ENCODE measurements at places on chromosomes 1 and 21. TPM values are rescaled to one million over a fixed set of nuclear protein-coding genes. Genes with fewer than 3 reads are reported as not detected.

The PTAFR gene
- 8.8 TPM for total RNA-seq

The PEX10 gene
- total RNA-seq, result 9.8 TPM

DNA sequence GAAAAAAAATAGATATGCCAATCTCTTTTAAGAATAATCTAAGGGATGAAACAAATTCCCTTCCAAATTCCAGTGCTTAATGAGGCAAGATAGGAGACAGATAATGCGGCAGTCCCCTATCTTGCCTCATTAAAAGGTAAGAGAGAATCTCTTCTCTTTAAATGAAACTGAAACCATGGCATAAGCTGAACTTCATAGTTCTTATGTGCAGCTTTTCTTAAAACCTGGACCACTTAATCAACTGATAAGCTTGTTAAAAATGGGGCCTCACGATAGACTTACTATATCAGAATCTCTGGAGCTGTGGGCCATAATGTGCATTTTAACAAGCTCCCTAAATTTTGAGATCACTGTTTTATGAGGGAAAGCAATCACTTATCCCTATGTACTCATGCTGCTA lies 79.2 kb downstream of the NIBAN1 start:
- no peak overlapping the region for H3K27ac ChIP-seq
- DNase-seq, result no peak
- H3K4me1 ChIP-seq, result peaks cover 8% of the 10 kb centered on the region
- no peaks in the 10 kb centered on the region for H3K36me3 ChIP-seq

DNA sequence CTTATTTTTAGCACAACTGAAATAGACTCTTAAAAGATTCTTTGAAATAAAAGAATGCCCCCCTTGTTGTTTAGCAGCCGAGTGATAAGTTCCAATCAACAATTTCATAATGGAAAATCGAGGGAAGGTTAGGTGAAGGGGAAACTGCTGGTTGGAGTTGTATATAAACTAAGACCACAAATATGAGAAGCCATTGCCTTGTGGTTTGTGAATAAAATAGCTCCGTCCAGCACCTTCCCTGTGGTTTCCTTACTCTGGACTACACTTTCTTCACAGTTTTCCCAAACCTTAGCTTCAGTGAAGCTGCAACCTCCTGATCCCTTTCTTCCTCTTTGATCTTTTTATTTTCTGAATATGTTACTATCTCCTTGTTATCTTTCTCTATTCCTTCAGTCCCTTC lies 6.7 kb upstream of the RAB3GAP2 start:
- H3K27ac ChIP-seq, result no peak overlapping the region
- H3K27me3 ChIP-seq, result no peaks in the 10 kb centered on the region
- DNase-seq, result no peak
- no peak overlapping the region for H3K4me3 ChIP-seq
- H3K4me1 ChIP-seq, result no peaks in the 10 kb centered on the region

The FCN3 gene
- 2.7 TPM for total RNA-seq

DNA sequence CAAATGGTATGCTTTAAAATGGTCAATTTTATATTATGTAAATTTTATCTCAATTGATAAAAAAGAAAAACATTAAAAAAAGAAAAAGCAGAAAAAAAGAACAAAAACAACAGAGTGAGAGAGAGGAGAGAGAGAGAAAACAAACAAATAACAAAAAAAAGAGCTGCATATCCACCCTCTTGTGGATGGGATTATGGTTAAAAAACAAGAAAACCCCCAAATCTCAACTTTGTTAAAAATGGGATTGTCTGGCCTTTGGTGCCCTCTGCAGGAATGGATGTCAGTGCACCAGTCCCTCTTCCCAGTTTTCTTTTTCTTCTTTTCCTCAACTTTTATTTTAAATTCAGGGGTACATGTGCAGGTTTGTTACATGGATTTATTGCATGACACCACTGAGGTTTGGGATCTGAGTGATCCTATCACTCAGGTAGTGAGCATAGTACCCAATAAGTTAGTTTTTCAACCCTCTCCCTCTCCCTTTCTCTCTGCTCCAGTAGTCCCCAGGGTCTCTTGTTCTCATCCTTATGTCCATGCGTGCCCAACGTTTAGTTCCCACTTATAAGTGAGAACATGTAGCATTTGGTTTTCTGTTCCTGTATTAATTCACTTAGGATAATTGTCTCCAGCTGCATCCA lies 28.1 kb downstream of the RNF187 start:
- H3K4me3 ChIP-seq, result no peak overlapping the region
- H3K27me3 ChIP-seq, result no peaks in the 10 kb centered on the region
- H3K36me3 ChIP-seq, result no peaks in the 10 kb centered on the region
- no peaks in the 10 kb centered on the region for H3K4me1 ChIP-seq

- no peak for DNase-seq
- no peak overlapping the region for H3K4me3 ChIP-seq
- peak overlapping the region; percentile 2 for H3K27ac ChIP-seq
- H3K4me1 ChIP-seq, result peaks cover 1% of the 10 kb centered on the region
- H3K36me3 ChIP-seq, result no peaks in the 10 kb centered on the region
Measured at GRCh38 chr1:168085401-168085872, 51.3 kb downstream of the GPR161 start.

DNA sequence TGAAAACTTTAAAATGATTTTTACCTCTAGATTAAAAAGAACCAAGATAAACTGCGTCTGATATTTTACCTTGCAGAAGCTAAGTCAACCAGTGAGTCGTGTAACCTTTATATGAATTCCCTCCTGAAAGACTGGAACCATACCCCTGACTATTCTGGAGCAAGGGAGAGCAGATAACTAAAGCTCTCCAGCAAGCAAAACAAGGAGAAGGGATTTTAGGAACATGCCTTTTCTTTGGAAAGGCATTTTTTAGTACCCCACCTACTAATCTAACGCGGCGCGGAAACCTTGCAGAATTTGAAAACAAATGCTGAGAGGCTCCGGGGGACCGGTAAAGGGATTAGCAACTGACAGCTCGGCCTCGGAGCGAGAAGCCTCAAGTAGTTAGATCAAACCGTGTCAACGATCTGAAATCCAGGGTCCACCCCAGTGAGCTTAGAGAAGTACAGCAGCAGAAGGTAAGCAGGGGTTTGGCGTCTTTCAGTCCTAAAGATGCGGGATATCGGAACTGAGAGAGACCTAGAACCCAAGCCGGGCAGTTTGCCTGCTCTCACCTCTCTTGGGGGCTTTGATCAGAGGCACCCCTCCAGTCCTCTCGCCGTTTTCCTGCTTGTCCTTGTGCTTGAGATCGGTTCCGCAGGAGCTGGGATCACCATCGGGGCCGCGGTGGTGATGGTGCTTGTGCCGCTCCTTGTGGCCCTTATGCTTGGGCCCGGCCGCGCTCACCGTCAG lies 954 bp downstream of the RSBN1 start:
- DNase-seq, result peak; percentile 53
- no peaks in the 10 kb centered on the region for H3K27me3 ChIP-seq
- H3K4me1 ChIP-seq, result peaks cover 1% of the 10 kb centered on the region
- peak overlapping the region; percentile 84 for H3K4me3 ChIP-seq
- H3K27ac ChIP-seq, result peak overlapping the region; percentile 34
- H3K36me3 ChIP-seq, result no peaks in the 10 kb centered on the region

The GJA8 gene
- not detected for total RNA-seq

DNA sequence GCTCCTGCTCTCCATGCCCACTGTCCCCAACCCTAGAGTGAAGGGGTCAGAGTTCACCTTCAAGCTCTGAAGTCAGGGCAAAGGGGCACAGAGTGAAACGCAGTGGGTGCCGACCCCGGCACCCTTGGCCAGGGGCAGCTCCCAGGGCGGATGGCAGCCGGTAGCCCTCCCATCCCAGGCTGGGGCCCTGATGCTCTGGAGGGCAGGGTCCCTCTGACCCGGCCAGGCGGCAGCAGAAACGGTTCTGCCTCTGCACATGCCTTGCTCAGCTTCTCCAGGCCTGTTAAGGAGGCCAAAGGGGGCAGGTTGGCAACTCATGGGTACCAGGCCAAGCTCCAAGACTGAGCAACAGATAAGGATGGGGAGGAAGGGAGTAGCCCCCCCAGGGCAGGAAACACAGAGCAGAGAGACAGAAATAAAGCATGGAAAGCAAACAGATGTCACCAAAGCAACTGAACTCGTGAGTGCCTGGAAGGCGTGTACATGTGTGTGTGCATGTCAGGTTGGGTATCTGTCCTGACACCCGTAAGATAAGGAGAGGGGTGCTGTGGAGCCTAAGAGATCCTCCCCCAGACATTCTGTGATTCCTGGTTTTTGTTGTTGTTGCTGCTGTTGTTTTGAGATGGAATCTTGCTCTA lies 112.3 kb upstream of the IFFO2 start:
- H3K27me3 ChIP-seq, result no peaks in the 10 kb centered on the region
- no peak overlapping the region for H3K27ac ChIP-seq

The APCS gene
- not detected for total RNA-seq

The FBLIM1 gene
- total RNA-seq, result 507 TPM

- H3K27ac ChIP-seq, result no peak overlapping the region
- H3K36me3 ChIP-seq, result no peaks in the 10 kb centered on the region
Measured at GRCh38 chr21:33688353-33688752, 46.1 kb downstream of the ITSN1 start.

- H3K36me3 ChIP-seq, result no peaks in the 10 kb centered on the region
- DNase-seq, result no peak
- H3K27ac ChIP-seq, result no peak overlapping the region
- H3K4me3 ChIP-seq, result no peak overlapping the region
Measured at GRCh38 chr1:101131239-101131843, 105.5 kb upstream of the S1PR1 start.

The AIRE gene
- total RNA-seq, result 0.19 TPM

DNA sequence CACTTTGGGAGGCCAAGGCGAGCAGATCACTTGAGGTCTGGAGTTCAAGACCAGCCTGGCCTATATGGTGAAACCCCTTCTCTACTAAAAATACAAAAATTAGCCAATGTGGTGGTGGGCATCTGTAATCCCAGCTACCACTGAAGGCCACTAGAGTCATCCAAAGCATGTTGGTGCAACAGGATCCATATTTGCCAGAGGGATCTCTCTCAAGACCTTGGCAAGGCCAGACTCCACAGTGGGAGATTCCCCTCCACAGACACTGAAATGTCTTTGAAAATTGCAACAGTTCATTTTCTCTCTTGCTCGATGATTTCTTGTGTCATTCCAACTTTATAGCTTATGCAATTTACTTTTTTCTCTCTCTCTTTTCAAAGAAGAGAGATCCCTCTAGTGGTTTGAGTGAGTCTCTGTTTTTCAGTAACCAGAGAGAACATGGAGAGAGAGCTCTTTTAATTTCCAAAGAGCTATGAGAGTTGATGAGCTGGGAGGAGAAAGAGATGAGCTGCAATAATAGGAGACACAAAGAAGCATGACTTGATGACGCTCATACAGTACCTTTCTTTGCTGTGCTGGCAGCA lies 176.8 kb upstream of the USP25 start:
- no peaks in the 10 kb centered on the region for H3K4me1 ChIP-seq
- H3K27me3 ChIP-seq, result no peaks in the 10 kb centered on the region
- no peak overlapping the region for H3K27ac ChIP-seq
- no peak overlapping the region for H3K4me3 ChIP-seq
- no peaks in the 10 kb centered on the region for H3K36me3 ChIP-seq
- no peak for DNase-seq

DNA sequence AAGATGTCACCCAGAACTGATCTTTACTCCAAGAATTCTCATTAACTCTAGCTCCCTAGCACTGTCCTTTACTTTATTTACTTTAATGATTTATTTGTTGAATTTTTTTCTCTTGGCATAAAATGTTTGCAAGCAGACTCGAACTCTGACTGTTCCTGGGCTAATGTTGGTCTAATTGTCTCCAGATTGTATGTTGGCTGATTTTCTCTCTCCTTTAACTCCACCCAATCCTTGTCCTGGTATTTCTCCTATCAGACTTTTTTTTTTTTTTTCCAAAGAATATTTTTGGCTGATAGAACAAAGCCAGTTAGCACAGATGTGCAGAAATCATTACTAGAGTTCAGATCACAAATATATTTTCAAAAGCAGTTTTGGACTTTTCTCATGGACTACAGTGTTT lies 82.6 kb downstream of the ATF6 start:
- no peaks in the 10 kb centered on the region for H3K4me1 ChIP-seq
- peaks cover 2% of the 10 kb centered on the region for H3K36me3 ChIP-seq
- no peak for DNase-seq
- no peak overlapping the region for H3K27ac ChIP-seq

The SLFNL1 gene
- total RNA-seq, result 0.69 TPM

The WNT2B gene
- 5.8 TPM for total RNA-seq

DNA sequence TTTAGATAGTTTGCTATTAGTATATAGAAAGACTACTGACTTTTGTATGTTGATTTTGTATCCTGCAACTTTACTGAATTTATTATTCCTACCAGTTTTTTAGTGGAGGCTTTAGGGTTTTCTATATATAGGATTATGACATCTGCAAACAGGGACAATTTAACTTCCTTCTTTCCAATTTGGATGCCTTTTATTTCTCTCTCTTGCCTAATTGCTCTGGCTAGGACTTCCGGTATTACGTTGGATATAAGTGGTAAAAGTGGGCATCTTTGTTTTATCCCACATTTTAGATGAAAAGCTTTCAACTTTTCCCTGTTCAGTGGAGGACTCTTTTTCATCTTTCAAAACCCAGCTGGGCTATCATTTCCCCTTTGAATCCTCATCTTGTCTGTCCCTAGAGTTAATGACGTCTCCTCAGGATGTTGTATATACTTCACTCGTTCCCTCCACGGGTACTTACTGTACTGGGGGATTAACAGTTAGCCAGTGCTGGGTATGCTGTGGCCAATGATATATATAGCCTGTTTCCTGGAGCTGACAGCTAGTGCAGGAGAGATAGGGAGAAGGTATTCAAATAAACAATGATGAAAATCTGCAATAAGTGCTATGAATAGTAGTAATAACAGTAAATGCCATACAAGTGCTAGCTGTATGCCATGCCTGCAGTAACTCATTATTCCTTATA lies 9.8 kb downstream of the ACOT11 start:
- DNase-seq, result no peak
- H3K4me1 ChIP-seq, result peaks cover 5% of the 10 kb centered on the region
- no peaks in the 10 kb centered on the region for H3K27me3 ChIP-seq
- no peaks in the 10 kb centered on the region for H3K36me3 ChIP-seq
- no peak overlapping the region for H3K4me3 ChIP-seq
- no peak overlapping the region for H3K27ac ChIP-seq

GRCh38 chr1:36723813-36724212 lies 241.1 kb upstream of the CSF3R start:
- H3K36me3 ChIP-seq, result no peaks in the 10 kb centered on the region
- no peak for DNase-seq
- no peak overlapping the region for H3K27ac ChIP-seq
- no peak overlapping the region for H3K4me3 ChIP-seq
- H3K27me3 ChIP-seq, result no peaks in the 10 kb centered on the region

DNA sequence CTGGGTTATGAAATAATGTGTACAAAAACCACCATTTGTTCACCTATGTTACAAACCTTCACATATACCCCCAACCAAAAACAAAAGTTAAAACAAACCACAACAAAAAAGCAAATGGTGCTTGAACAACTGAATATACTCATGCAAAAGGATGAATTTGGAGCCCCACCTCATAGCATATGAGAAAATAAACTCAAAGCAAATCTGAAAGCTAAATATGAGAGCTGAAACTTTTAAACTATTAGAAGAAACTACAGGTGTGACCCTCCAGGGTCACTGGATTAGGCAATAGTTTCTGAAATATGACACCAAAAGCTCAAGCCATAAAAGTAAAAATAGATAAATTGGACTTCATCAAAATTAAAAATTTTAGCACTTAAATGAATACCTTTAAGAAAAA lies 215.5 kb upstream of the CHRM3 start:
- no peaks in the 10 kb centered on the region for H3K36me3 ChIP-seq
- H3K4me3 ChIP-seq, result no peak overlapping the region
- no peak for DNase-seq
- no peak overlapping the region for H3K27ac ChIP-seq

The EFNA1 gene
- 49.1 TPM for total RNA-seq

GRCh38 chr1:43227143-43227764 lies 42.5 kb upstream of the TMEM125 start:
- H3K36me3 ChIP-seq, result no peaks in the 10 kb centered on the region
- no peak overlapping the region for H3K4me3 ChIP-seq
- H3K27ac ChIP-seq, result no peak overlapping the region
- DNase-seq, result peak; percentile 88
- H3K4me1 ChIP-seq, result no peaks in the 10 kb centered on the region

Data from aorta (tissue), 5 donors.